Testis (tissue), 5 donors: ENCODE measurements at places on chromosomes 7 and 10. TPM values are rescaled to one million over a fixed set of nuclear protein-coding genes. Genes with fewer than 3 reads are reported as not detected.

MKX gene
- total RNA-seq: 4.2 TPM

SMO gene
- total RNA-seq: 22.8 TPM

DNA sequence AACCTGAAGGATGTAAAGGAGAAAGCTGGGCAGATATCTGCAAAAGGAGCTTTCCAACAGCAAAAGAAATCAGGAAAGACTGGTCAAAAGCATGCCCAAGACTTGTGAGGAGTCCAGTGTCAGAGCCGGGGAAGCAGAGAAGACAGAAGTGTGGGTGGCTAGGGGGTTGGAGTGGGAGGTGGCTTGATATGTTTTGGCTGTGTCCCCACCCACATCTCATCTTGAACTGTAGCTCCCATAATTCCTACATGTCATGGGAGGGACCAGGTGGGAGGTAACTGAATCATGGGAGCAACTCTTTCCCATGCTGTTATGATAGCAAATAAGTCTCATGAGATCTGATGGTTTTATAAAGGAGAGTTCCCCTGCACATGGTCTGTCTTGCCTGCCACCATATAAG is 84.9 kb downstream of the INHBA start:
- DNase-seq: no peak

GRCh38 chr10:17905491-17905890 is 46.2 kb upstream of the SLC39A12 start:
- no peak for DNase-seq

ACTL6B gene
- 0.79 TPM for total RNA-seq

UCMA gene
- 0.43 TPM for total RNA-seq

DNA sequence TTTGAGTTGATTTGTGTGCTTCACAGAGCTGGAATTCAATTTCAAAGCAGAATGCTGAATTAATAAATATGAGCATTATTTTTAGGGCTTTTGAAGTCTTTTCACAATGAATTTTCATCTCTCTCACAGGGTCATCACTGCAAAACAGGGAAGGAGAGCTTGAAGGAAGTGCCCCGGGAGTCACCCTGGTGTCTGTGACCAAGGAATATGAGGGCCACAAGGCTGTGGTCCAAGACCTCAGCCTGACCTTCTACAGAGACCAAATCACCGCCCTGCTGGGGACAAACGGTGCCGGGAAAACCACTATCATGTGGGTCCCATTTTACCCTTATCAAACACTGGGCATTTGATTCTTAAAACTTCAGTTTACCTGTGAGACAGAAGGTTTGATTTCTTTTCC is 217.7 kb downstream of the ABCA13 start:
- no peak for DNase-seq

MOGAT3 gene
- not detected for total RNA-seq

OR2A5 gene
- 0.31 TPM for total RNA-seq

SPAM1 gene
- 3.9 TPM for total RNA-seq

LEP gene
- 0.55 TPM for total RNA-seq

GRCh38 chr10:30502266-30503060 is 68.5 kb downstream of the MAP3K8 start:
- no peak for DNase-seq

- DNase-seq: no peak
Observed at GRCh38 chr10:3954615-3955014, 169.6 kb upstream of the KLF6 start.

DNA sequence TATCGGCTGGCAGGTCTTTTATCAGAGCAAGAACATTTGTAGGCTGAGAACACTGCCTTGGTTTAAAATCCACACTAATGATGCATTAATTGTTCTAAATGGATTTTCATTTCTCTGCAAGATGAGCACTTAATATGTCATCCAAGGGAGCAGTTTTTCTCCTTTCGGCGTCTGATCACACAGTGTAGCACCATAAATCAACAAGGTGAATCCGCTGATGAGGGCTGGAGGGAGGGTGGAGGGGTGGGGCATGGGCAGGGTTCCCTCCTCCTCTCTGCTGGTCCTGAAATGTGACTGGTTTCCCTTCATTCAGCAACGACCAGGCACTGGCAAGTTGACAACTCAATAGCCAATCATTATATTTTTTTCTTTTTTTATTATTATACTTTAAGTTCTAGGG is 45.6 kb downstream of the ADAM12 start:
- no peak for DNase-seq

GRCh38 chr10:70729763-70730357 is 55.3 kb downstream of the TBATA start:
- DNase-seq: peak; percentile 35

FEZF1 gene
- 3.1 TPM for total RNA-seq

DNA sequence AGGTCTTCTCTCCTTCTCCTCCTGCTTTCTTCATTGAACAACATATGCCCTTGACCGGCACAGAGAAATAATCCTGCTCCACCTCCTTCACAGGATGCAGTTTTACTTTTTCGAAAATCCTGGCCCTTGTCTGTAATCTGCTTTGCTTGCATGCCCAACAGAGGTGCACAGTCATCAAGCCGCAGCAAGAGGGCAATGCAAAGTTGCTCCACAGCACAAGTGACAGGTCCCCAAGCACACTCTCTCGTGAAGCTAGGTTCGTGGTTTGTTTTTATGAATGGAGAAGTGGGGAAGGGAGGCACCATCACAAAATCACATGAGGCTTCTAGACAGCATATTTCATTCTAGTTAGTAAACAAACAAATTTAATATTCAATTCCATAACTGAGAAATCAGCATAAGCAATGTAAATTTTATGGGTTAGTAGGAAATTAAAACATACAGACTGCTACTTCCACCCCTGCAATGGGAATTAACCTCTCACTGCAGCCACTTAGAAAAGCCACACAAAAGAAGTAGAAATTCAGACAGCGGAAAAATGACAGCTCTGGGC is 178.8 kb downstream of the TPK1 start:
- no peak for DNase-seq

HMX3 gene
- total RNA-seq: 0.55 TPM

DNA sequence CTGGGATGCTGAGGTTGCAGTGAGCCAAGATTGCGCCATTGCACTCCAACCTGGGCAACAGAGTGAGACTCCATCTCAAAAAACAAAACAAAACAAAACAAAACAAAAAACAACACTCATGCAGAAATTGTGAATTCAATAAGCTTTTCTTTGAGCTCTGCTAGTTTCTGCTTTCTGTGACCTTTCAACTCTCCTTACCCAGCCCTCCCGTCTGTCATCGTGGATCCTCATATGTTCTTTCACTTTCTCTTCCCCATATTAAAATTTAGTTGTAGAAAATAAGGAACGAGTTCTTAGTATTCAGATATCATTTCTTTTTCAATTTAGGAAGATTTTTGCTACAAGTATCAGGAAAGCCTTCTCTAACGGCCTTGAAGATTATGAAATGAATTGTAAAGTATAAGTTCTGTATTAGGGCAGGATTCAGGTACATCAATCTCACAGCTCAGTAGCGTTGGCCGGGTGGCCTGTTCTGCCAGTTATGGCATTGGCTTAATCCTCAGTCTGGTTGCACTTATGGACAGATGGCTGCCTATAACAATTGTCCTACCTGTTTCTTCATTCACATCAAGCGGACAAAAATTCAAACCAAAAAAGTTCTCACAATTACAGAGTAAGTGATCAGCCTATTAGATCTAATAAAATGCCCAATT is 1167.0 kb downstream of the SORCS3 start:
- DNase-seq: no peak

GPER1 gene
- 3.4 TPM for total RNA-seq

DNA sequence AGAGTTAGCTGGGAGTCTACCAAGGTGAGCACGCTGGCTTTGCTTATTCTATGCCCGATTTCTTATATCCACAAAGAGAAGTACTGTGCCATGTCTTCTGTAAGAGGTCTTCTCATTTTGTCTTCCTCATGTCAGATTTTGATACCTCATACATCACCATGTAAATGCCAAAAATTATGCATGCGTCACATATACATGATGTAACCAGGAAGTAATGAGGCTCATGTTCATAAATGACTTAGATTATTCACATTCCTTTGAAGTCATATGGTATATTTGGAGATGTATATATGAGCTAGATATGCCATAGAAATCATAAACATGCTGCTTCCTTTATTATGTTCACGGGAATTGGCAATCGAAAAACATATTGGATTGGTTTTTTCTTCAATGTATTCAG is 97.7 kb upstream of the CELF2 start:
- DNase-seq: no peak

GRCh38 chr7:157183832-157184231 is 45.1 kb downstream of the UBE3C start:
- no peak for DNase-seq

DNA sequence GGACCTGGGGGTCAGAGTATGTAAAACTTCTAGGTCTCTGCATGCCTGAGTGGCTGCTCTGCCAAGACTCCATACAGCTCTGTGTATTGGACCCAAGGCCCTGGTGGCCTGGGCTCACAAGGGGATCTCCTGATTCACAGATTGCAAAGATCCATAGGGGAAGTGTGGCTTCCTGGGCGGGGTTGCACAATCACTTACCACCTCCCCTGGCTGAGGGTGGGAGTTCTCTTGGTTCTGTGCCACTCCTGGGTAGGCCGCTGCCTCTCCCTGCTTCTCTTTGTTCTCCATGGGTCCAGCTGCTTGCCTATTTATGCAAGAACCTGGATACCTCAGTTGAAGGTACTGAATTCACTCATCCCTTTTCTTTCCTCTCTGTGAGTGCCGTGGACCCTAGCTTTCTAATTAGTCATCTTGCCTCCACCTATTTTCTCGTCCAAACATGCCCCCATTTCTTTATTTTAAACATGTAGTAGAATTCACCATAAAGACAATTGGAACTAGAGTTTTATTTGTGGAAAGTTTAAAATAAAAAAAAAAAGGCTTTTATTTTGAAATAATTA is 18.5 kb upstream of the AGR3 start:
- no peak for DNase-seq

CASD1 gene
- 47.4 TPM for total RNA-seq

CPVL gene
- 51.1 TPM for total RNA-seq

PAOX gene
- 49.5 TPM for total RNA-seq
